ENCODE measurements at places on chromosomes 11 and 22.

- no peak for DNase-seq
Measured at GRCh38 chr11:1830322-1831223, 4.2 kb upstream of the SYT8 start.

DNA sequence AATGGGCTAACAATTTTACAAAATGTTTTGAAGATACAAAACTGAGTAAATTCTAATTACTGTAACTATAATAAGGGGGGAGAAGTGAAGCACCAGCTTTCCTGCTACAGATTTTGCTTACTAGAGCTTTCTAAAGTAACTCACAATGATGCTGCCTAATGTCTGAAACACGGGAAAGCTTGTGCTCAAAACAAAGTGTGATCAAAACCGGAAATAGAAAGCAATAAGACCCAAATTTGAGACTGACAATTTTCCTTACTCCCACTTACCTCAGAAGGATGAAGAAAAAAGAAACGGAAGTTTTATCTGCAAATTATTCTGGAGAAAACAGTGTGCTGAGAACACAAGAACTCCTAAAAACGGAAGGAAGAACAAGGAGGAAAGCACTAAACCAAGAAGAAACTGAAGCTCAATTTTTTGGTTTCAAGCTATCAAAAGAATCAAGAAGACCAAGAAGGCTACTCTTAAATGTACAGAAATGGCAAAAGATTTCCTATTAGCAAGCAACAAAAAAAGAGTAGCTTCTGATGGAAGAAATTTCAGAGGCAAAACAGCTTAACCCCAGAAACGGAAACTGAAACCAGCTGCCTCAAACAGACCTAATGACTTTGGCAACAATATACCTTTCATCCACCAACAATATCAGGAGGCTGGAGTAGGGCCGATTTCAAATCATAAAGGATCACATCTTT lies 33.4 kb downstream of the AMBRA1 start:
- peak; percentile 58 for DNase-seq

- no peak for DNase-seq
Measured at GRCh38 chr22:35638001-35638400, 10.2 kb upstream of the APOL6 start.

DNA sequence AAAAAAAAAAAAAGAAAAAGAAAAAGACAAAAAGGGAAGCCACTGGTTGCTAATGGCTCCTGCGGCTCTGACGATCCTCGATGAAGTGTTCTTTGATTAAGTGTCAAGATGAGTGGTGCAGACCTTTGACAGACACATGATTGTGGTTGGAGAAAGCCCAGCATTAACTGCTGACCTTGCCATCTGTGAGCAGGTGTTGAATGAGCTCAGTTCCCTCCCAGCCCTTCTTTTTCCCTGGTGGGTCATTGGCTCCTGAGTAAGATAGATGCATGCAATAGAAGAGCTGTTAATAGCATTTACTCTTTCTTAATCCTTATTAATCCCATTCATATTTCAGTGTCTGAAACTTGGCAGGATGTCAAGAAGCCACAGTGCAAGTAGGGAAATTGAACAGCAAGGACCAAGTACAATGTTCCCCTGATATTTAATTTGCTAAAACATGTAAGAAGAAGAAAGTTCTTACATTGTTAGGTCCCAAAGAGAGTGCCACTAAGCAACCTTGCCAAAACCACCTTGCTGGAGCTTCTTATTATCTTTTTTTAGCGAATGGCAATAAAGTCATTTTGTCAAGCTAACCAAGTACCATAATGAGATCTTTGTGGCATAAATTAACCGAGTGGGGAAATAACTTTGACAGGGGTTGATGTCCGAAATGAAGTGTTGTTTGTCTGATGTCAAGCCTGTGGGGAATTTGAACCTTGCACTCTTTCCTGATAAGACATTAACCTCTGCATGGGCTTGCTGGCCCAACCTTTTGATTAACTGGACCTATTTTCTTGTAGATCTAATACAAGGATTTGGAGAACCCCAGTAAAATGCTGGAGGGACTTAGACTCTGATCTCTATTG lies 113.7 kb downstream of the PTPRJ start:
- no peak for DNase-seq

DNA sequence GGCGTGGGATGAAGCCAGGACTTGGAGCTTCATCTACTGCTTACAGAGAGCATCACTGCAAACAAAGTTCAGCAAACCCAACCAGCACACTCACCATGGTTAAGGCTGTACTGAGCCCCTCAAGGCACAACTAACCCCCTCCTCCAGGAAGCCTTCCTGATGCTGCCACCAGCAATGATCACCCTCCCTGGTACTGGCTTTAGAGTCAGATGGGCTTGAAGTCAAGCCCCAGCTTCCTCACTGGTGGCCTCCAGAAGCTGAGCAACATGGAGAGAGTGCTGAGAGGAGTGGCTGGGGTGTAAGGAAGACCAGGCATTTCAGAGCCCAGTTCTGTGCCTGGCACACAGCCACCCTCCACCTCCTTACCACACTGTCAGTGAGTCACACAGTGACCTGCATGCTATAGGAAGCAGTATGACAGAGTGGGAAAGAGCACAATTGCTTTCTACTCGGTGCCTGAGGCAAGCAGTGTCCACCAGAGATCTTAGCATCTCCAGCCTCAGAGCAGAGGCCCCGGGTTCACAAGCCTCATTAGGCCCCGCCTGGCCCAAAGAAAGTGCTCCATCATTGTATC lies 24.7 kb upstream of the BAIAP2L2 start:
- DNase-seq: no peak

GRCh38 chr11:86119906-86120305 lies 51.0 kb upstream of the PICALM start:
- no peak for DNase-seq
